ENCODE measurements at places on chromosomes 4 and X.
A peak's percentile ranks its signal among the peaks of the same experiment; 100 is the strongest.

DNA sequence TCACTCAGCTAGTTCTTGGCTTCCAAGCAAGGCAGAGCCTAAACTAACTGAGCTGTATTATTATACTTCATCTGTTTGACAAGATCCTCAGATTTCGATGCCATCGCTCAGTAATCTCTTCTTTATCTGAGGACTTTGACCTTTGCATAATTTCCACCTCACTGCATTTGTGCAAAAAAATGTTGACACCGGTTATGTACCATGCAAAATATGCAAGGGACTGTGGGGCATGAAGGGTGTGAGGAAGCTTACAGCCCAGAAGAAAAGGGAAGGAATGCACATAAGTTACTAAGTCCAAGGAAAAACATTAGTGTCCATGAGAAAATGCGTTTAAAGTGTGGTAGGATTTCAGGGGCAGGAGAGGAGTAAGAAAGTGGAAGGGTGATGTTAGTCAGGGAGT, 295.4 kb downstream of the PACRGL start:
- DNase-seq: no peak

GRCh38 chr4:38738940-38739803, 43.6 kb downstream of the TLR10 start:
- DNase-seq: peak; percentile 19

GRCh38 chrX:46912098-46912602, at the start of gene JADE3:
Gene JADE3, plus strand, starts transcription at chrX:46912421. Its CDS starts 72,474 bp downstream, at chrX:46984895.
- DNase-seq: peak; percentile 75

DNA sequence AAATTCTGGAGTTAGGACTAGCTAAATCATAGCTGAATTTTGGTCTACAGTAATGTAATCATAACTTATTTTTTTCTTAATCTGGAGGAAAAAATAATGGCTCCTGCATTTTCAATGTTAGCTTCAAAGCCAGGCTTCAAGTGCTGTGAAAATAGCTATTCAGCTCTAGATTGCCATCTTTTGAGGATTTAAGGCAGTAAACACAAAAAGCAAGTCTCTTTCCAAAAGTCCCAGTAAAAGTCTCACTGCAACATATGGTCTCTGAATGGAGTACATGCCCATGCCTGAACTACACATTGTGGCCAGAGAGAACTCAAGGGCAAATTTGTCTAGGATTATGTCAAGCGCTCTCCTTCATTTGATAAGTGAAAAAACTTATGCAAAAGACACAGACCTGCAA, 720.9 kb downstream of the FSTL5 start:
- DNase-seq: no peak

- no peak for DNase-seq
These were observed 40.9 kb upstream of the XK start for GRCh38 chrX:37644381-37645305.

DNA sequence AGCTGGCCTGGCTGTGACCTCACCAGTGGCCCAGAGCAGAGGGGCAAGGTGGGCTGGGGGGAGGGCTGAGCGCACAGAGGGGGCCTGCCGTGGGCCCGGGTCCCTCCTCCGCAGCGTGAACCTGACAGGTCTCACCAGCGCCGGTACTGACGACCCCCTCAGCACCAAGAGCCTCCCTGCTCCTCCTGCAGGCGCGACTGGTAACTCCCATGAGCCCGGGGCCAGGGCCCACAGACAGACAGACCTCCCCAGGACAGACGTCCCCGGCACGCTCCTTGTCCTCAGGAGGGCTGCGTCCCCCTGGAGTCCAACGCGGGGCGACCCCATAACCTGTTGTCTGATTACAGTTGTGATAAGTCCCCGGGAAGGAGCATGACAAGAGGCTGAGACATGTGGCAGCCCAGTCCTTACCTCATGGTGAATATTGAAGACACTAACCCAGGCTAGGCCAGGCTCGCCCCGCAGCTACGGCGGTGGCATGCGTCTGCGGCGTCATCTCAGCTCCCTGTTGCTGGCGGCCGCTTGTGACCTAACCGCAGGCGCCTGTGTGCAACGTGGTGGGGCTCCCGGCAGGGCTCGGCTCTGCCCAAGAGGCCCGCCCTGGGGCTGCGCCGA, 8.5 kb downstream of the AKAP17A start:
- DNase-seq: no peak

GRCh38 chr4:6613676-6614651, 26.5 kb upstream of the MRFAP1 start:
- no peak for DNase-seq

- no peak for DNase-seq
These were observed 393.6 kb downstream of the CENPC start for GRCh38 chr4:67151376-67152343.

DNA sequence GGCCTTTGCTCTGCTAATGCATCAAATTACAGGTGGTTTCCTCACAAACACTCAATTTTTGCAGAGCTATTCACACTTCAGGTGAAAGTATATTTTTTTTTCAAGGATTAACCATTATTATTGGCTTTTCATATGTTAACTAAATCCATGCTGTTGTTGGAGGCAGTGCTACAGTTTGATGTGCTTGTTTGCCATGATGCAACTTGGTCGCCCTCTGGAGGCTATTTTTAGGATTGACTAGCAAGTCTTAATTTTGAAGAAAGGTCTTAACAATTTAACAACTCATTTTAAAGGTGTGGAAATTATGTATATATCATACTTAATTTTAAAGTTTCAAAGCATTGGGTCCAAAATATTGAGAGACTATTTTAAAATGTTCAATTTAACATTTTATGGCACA, 168.8 kb upstream of the FAM47A start:
- peak; percentile 10 for DNase-seq

GRCh38 chr4:157591245-157591644, 370.7 kb downstream of the GRIA2 start:
- no peak for DNase-seq

DNA sequence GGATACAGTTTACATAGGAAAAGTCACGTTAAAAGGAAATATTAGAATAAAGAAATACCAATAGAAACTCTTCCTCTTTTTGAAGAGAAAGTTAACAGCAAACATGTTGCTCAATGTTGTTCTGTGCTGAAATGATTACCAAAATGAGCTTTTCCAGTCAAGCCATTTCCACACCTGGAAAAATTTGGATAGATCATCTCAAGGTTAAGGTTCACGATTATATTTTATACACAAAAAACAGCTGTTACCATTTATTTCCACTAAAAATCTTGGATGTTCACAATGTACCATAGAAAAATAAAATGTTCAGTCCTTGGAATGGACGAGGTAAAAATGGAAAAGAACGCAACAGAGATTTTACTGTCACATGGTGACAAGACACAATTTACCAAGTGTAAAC, 218.7 kb downstream of the SCFD2 start:
- DNase-seq: no peak

DNA sequence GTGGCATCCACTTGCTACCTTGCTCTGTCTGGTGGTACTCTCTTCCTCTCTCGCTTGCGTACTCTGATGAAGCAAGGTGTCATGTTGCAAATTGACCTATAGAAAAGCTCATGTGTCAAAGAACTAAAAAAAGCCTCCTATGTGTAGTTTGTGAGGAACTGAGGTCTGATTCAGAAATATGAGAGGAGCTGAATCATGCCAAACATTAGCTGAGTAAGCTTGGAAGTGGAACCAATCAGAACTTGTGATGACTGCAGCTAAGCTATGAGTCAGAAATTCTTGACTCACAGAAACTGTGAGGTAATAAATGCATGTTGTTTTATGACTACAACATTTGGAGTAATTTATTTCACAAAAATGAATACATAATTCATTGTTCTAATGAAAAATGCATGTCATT, 2138.8 kb downstream of the PCDH7 start:
- peak; percentile 91 for DNase-seq

- no peak for DNase-seq
These were observed 430.1 kb downstream of the GABRG1 start for GRCh38 chr4:45693746-45694145.

- DNase-seq: peak; percentile 49
These were observed 170.5 kb downstream of the SLC39A8 start for GRCh38 chr4:102174719-102175189.
